ENCODE measurements at places on chromosomes 7 and 10.

- H3K36me3 ChIP-seq, result no peaks in the 10 kb centered on the region
- peak; percentile 56 for DNase-seq
- H3K4me1 ChIP-seq, result peaks cover 43% of the 10 kb centered on the region
Observed at GRCh38 chr7:7944619-7945282, 23.8 kb upstream of the GLCCI1 start.

DNA sequence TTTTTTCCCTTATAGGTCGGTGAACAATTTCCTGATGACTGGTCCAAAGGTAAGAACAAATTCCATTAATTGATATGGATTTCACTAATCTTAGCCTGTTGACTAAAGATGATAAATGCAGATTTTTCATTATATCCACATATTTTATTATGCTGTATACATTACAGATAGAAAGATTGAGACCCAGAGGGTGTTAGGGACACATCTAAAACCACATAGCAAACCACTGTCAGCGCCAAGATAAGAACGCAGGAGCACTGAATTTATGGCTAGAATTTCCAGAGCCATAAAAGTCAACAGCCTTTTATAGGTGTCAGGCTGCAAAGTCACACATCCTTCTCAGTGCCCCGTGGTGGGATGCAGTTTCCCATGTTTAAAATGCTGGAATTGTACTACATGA, 16.2 kb downstream of the WNT8B start:
- peaks cover 3% of the 10 kb centered on the region for H3K36me3 ChIP-seq
- no peak overlapping the region for H3K4me3 ChIP-seq
- H3K4me1 ChIP-seq, result peaks cover 14% of the 10 kb centered on the region
- H3K27ac ChIP-seq, result no peak overlapping the region
- no peak for DNase-seq

- no peak overlapping the region for H3K27ac ChIP-seq
- peaks cover 24% of the 10 kb centered on the region for H3K4me1 ChIP-seq
- DNase-seq, result no peak
- peaks cover 6% of the 10 kb centered on the region for H3K27me3 ChIP-seq
Observed at GRCh38 chr10:62618576-62619412, 185.7 kb upstream of the ADO start.

- no peak for DNase-seq
- no peaks in the 10 kb centered on the region for H3K27me3 ChIP-seq
- no peaks in the 10 kb centered on the region for H3K36me3 ChIP-seq
- peaks cover 1% of the 10 kb centered on the region for H3K4me1 ChIP-seq
- no peak overlapping the region for H3K27ac ChIP-seq
Observed at GRCh38 chr7:156236936-156237599, 403.5 kb upstream of the RNF32 start.

DNA sequence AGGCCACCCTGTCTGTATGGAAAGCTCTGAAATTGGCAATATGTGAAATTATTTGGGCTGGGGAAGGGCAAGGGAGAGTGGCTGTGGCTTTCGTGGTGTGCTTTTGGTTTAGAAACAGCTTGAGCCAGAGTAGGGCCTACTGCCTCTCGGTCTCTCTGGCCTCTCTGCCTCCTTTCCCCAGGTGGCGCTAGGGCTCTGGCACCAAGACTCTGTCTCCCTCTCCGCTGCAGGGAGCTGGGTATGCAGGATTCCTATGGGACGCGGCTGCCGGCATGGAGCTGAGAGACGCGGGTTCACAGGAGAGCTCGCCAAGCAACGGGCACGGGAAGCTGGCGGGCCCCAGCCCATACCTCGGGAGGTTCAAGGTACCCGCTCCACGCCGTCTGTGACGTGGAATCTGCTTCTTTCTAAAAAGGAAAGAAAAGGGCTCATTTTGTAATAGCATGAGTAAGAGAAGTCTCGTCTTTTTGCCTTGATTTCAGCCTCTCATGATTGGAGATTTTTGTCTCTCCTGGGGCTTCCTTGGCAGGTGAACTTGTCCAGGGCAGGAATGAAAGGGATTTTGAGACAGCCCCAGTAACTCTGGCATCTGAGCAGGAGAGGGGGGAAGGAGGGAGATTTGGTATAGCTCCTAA, 105.1 kb upstream of the ANLN start:
- peaks cover 71% of the 10 kb centered on the region for H3K4me1 ChIP-seq
- peaks cover under 1% of the 10 kb centered on the region for H3K27me3 ChIP-seq
- peaks cover 13% of the 10 kb centered on the region for H3K36me3 ChIP-seq

DNA sequence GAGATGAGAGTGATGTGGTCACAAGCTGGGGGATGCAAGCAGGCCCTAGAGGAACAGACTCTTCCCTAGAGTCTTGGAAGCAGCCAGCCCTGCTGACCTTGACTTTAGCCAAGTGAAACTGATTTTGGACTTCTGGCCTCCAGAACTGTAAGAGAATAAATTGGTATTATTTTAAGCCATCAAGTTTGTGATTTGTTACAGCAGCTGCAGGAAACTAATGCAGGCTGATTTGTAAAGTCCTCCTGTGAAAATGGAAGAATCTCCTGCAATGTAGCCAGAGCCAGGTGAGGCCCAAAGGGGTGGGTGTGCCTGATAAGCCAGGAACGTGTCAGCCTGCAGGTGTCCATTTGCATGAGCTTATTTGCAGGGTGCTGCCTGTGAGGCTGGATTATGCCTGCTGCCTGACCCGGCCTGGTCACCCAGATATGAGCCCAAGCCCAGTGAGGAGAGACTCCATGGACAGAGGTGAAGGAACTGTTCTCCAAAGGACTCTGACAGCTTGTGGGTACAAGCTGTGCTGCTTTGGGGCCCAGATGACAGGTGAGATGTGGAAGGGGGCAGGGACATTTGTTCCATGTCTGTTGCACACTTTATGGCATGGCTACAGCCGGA, 24.6 kb upstream of the PLEKHA1 start:
- H3K36me3 ChIP-seq, result no peaks in the 10 kb centered on the region
- H3K4me3 ChIP-seq, result no peak overlapping the region
- H3K27me3 ChIP-seq, result peaks cover 11% of the 10 kb centered on the region
- no peak for DNase-seq
- no peak overlapping the region for H3K27ac ChIP-seq

DNA sequence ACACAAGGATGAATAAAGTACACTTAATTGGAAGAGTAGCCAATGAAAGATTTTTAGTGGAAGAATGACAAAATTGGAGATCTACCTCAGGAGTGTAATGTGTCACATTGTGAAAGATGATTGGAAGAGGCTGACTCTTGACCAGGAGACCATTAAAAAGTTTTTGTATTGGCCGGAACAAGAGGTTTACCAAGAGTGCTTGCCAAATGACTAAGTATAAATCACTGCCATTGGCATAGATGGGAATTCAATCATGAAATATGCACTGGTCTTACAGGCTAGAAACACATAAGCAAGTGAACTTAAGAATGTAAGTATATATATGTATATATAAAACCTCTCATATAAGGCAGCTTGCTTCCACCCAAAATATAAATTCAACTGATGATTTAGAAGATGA, 58.7 kb upstream of the TFEC start:
- H3K4me3 ChIP-seq, result no peak overlapping the region
- no peak overlapping the region for H3K27ac ChIP-seq
- H3K4me1 ChIP-seq, result no peaks in the 10 kb centered on the region
- DNase-seq, result no peak

DNA sequence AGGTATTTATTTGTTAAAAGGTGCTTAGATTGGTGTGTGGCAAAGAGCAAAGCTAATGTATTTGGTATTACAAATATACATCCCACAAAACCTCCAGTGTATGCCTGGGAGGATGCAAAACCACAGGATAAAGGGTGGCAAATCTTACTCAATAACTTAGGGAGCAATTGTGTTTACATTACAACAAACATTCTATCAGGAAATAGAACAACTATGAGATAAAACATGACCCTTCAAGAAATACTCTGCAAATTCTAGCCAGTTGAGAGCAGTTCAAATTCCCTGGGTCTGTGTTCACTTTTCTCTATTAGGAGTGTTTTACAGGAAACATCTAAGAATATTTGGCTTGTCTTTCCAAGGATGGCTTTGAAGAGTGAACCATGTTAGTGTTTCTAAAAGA, 64.9 kb downstream of the CUL1 start:
- peaks cover 4% of the 10 kb centered on the region for H3K4me1 ChIP-seq
- DNase-seq, result no peak
- no peaks in the 10 kb centered on the region for H3K27me3 ChIP-seq
- peaks cover 50% of the 10 kb centered on the region for H3K36me3 ChIP-seq

DNA sequence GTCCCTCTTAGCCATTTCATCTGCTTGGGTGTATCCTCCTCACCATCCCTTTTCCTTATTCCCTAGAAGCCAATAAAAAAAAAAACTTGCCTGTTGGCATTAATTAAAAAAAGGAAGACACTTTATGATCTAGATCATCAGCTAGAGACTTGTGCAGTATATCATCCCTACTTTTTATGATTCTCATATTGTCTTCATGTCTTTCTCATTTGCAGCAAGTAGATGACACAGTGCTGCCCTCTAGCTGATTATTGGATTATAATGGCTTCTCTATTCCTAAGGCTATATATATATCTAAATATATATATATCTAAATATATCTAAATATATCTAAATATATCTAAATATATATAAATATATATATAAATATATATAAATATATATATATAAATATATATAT, 272.4 kb upstream of the LRGUK start:
- no peak for DNase-seq
- no peak overlapping the region for H3K27ac ChIP-seq
- no peaks in the 10 kb centered on the region for H3K27me3 ChIP-seq
- H3K4me1 ChIP-seq, result peaks cover 7% of the 10 kb centered on the region

- H3K27me3 ChIP-seq, result peaks cover 24% of the 10 kb centered on the region
- H3K27ac ChIP-seq, result peak overlapping the region; percentile 62
- H3K4me3 ChIP-seq, result peak overlapping the region; percentile 85
- H3K36me3 ChIP-seq, result peaks cover 2% of the 10 kb centered on the region
- no peak for DNase-seq
Observed at GRCh38 chr10:124354411-124355382, 64.0 kb downstream of the OAT start.

- no peak overlapping the region for H3K27ac ChIP-seq
- no peaks in the 10 kb centered on the region for H3K27me3 ChIP-seq
- no peaks in the 10 kb centered on the region for H3K4me1 ChIP-seq
- H3K36me3 ChIP-seq, result no peaks in the 10 kb centered on the region
Observed at GRCh38 chr7:153507885-153508284, 544.3 kb upstream of the DPP6 start.

- H3K36me3 ChIP-seq, result no peaks in the 10 kb centered on the region
- no peak for DNase-seq
- no peak overlapping the region for H3K4me3 ChIP-seq
- no peaks in the 10 kb centered on the region for H3K27me3 ChIP-seq
- no peaks in the 10 kb centered on the region for H3K4me1 ChIP-seq
Observed at GRCh38 chr10:62710182-62710581, 94.3 kb upstream of the ADO start.

GRCh38 chr10:30996481-30997005, 35.1 kb downstream of the ZNF438 start:
- no peak overlapping the region for H3K4me3 ChIP-seq
- H3K27ac ChIP-seq, result no peak overlapping the region
- peaks cover 8% of the 10 kb centered on the region for H3K36me3 ChIP-seq
- H3K4me1 ChIP-seq, result peaks cover 8% of the 10 kb centered on the region

- no peak for DNase-seq
- H3K27ac ChIP-seq, result peak overlapping the region; percentile 42
- H3K4me3 ChIP-seq, result no peak overlapping the region
- H3K36me3 ChIP-seq, result peaks cover 3% of the 10 kb centered on the region
Observed at GRCh38 chr7:66905689-66906088, 15.3 kb upstream of the TMEM248 start.

GRCh38 chr7:78634093-78634492, 819.4 kb downstream of the MAGI2 start:
- no peaks in the 10 kb centered on the region for H3K36me3 ChIP-seq
- H3K27ac ChIP-seq, result no peak overlapping the region
- no peak for DNase-seq
- no peaks in the 10 kb centered on the region for H3K27me3 ChIP-seq
- no peaks in the 10 kb centered on the region for H3K4me1 ChIP-seq

DNA sequence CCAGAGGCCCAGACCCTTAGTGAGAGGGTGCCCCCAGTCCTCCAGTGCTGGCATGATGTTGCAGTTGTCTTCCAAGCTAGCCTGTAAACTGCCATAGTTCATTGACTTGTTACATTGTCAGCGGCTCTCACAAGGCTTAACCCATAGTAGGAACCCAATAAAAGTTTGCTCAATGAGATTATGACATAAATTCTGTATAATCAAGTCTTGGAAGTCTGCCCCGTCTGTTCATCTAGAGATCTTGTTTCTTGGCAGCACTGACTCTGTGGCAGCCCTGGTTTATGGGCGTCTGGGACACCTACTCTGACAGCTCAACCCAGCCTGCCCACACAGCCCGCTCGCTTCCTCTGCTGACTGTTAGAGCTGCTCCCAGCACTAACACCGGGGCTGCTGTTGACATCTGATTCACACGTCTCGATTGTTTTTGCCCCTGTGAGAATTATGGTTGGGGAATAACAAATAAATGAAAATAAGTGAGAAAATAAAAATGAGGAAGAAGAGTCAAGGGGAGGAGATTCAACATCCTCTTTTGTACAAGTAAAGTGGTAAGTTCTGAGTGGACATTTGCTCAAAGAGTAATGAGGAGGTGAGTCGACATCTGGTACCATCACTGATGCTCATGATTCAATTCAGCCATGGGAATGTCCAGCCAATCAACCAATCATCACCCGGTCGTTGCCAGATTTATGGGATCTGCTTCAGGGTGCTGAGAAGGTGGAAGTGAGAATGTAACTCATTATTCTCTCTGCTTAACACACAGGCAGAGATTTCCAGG, 160.8 kb downstream of the SPAG6 start:
- H3K4me3 ChIP-seq, result peak overlapping the region; percentile 81
- no peaks in the 10 kb centered on the region for H3K36me3 ChIP-seq
- DNase-seq, result peak; percentile 67
- peaks cover 31% of the 10 kb centered on the region for H3K4me1 ChIP-seq
- peak overlapping the region; percentile 82 for H3K27ac ChIP-seq

- H3K27me3 ChIP-seq, result no peaks in the 10 kb centered on the region
- no peak overlapping the region for H3K27ac ChIP-seq
- no peaks in the 10 kb centered on the region for H3K36me3 ChIP-seq
- DNase-seq, result no peak
- H3K4me1 ChIP-seq, result no peaks in the 10 kb centered on the region
Observed at GRCh38 chr7:11517853-11518252, 314.1 kb downstream of the THSD7A start.

DNA sequence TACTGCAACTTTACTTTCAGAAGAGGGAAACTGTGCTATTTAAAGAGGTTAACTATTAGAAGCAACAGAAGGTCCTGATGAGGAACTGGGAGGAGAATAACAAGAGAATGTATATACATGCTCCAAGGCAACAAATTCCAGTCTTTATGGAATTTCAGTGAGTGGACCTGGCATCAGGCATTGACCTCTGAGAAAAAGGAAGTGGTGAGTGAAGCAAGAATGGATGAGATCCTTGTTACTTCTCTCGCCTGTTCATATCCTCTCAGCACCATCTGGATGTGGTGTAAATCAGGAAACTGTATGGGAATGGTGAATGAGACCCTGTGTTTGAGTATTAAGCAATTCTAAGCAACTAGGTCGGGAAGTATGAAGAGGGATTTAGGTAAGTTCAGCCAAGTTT, 30.3 kb upstream of the KBTBD2 start:
- no peaks in the 10 kb centered on the region for H3K36me3 ChIP-seq
- no peak for DNase-seq
- no peaks in the 10 kb centered on the region for H3K27me3 ChIP-seq
- no peaks in the 10 kb centered on the region for H3K4me1 ChIP-seq
- H3K4me3 ChIP-seq, result no peak overlapping the region

All from effector memory CD8-positive, alpha-beta T cell (primary cell).